ENCODE measurements at places on chromosomes 3 and 15.

DNA sequence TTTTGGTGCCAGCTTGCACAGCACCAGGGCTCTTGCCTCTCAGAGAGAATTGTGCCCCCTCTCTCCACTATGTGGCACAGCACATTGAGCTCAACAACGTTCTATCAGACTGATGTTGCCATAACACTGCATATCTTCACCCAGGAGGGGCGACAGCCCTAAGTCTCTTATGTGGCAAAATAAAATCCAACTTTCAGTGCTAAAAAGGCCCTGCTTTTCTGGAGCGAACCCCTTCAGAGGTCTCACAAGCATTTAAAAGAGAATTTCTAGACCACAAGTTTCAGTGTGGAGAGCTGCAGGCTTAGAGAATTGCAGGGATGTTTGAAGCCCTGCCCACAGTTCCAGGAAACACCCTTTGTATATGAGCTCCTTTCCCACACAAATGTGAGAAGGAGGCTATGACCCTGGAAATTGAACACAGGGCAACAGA, 85.5 kb downstream of the LIPC start:
- DNase-seq, result peak; percentile 16

- peak; percentile 3 for DNase-seq
Measured at GRCh38 chr3:15923640-15924405, 126.0 kb upstream of the ANKRD28 start.

GRCh38 chr15:90873998-90874605, 5.7 kb downstream of the FURIN start:
- peak; percentile 81 for DNase-seq

- no peak for DNase-seq
Measured at GRCh38 chr15:24075420-24076089, 388.4 kb upstream of the NDN start.

- no peak for DNase-seq
Measured at GRCh38 chr3:95289295-95289694, 1226.4 kb downstream of the NSUN3 start.

- DNase-seq, result no peak
Measured at GRCh38 chr3:129927072-129927471, 33.6 kb upstream of the TMCC1 start.

- peak; percentile 69 for DNase-seq
Measured at GRCh38 chr3:6825524-6825923, 35.4 kb upstream of the GRM7 start.

DNA sequence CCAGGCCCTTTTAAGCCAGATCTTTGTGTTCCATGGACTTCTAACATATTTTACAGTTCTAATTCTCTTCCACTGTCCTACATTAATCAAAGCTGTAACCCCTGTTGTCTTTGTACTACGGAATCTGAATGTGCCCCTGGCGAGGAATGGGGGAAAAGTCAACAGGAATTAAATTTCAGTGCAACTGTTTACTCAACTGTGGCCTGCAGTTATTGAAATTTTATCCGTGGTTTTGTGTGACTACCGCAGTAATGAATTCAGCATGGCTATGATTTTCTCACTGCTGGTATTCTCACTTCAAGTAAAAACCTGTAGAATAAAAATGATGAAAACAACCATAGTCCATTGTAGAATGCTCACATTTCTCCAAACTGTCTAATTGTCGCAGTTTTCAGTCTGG, 388.0 kb downstream of the FOXP1 start:
- DNase-seq, result peak; percentile 84

GRCh38 chr3:134810052-134810435, 15.0 kb downstream of the EPHB1 start:
- DNase-seq, result no peak

DNA sequence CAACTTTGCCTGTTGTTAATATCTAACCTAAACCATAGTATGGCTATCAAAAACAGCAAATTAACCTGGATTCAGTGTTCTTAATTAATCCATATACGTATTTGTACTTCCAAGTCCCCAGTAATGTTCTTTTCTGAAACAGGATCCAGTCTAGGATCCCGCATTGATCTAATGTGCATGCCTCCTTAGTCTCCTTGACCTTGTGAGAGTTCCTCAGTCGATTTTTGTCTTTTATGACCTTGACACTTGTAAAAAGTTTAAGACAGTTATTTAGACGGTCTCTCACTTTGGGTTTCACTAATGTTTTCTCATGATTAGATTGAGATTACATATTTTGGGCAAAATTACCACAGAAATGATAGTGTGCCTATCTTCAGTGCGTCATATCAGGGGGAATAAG, 69.4 kb downstream of the TGFBR2 start:
- DNase-seq, result no peak

DNA sequence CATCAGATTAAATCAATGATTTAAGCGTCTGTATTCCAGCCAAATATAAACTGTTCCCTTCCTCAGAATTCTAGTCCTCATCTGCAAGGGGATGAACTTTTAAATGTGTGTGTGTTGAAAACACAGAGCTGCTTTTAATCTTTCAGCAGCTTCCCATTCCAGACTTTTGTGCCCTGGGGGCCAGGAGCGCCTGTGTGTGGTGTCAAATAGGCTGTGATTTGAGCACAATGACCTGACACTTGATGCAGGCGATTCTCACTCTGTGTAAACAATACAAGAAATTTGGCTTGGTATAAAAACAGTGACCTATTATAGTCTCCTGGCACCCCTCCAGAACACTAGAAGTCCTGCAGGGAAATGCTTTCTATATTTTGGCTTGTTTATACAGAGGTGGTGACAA, 274.6 kb upstream of the ROPN1 start:
- peak; percentile 98 for DNase-seq

- DNase-seq, result peak; percentile 94
Measured at GRCh38 chr15:70196372-70197316, 98.9 kb upstream of the TLE3 start.

- no peak for DNase-seq
Measured at GRCh38 chr15:88049506-88049905, 207.0 kb downstream of the NTRK3 start.

DNA sequence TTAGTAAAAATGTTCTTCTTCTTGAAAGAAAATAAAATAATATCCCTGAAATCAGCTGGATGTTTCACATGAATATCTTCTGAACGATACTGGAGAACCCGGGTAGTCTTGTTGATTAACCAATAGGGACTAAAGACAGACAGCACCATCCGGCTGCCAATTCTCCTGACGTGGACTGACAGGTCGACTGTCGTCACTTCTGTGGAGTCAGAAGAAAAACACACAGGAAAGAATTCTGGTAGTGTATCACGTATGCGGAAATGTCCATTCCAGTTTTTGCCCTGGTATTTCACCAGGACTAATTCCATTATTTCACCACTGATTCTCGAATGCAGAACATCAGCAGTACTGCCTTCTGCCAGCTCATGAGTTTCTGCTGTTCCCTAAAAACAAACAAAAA, 144.6 kb downstream of the VPS13C start:
- no peak for DNase-seq

- DNase-seq, result no peak
Measured at GRCh38 chr3:98577178-98577895, 16.1 kb downstream of the CPOX start.

- no peak for DNase-seq
Measured at GRCh38 chr15:95557226-95558046, 773.1 kb upstream of the NR2F2 start.

GRCh38 chr3:40379674-40380306, 7.2 kb upstream of the ENTPD3 start:
- DNase-seq, result no peak

DNA sequence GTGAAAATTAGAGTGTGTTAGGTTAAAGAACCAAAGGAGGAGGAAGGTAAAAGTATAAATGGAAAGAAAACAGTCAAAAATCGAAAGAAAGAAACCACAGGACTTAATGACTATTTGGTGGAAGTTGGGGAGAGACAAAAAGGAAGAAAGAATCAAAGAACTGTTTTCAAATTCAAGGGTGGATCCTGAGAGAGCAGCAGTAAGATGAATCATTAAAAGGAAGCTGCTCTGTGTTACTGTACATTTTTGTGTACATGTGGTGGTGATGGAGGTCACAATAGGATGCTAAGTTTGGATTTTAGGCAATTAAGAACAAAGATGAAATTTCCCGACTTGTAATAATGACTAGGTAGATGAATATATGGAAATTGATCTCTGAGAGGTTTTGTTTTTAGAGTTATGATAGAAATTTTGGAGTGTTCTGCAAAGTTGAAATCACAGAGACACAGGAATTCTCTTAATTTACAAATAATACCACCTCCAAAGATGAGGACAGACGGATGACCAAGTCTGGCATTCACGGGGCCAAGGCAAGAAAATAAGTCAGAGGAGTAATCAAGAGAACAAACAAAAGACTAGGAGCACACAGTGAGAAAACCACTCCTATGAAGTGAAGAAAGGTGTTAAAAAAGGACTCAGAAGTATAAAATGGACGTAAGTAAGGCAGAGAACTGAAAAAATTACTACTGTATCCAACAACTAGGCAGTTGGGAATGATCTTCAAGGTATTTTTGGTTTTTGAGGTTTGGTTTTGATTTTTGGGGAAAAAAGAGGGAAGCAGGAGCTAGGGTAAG, 7.1 kb downstream of the DHX36 start:
- no peak for DNase-seq

DNA sequence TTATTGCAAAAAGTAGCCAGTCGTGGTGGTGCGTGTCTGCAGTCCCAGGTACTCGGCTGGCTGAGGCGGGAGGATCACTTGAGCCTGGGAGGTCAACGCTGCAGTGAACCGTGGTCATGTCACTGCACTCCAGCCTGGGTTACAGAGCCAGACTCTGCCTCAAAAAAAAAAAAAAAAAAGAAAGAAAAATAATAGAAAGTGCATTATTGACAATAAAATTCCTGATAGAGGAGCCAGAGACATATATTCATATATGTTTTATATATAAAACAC, 43.6 kb upstream of the PYDC2 start:
- no peak for DNase-seq

GRCh38 chr15:85583442-85583841, 203.0 kb downstream of the AKAP13 start:
- no peak for DNase-seq

DNA sequence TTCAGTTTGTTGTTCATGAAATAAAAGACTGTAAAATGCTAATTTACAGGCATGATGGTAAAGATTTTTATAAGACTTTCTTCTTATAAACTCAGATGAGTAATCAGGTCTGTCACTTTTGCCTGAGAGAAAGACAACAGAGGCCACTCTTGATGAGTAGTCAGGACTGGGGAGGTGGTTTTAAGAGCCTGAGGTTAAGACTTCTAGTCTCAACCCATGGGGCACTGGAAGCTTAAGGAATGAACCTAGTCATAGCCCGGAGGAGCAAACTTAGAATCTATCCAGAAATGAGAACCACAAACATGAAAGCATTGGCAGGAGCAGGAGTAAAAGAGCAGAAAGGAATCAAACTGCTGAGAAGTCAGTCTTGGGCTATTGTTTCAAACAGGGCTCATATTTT, 846.3 kb upstream of the ARPP21 start:
- no peak for DNase-seq

- no peak for DNase-seq
Measured at GRCh38 chr15:79561982-79562381, 129.8 kb downstream of the MINAR1 start.

DNA sequence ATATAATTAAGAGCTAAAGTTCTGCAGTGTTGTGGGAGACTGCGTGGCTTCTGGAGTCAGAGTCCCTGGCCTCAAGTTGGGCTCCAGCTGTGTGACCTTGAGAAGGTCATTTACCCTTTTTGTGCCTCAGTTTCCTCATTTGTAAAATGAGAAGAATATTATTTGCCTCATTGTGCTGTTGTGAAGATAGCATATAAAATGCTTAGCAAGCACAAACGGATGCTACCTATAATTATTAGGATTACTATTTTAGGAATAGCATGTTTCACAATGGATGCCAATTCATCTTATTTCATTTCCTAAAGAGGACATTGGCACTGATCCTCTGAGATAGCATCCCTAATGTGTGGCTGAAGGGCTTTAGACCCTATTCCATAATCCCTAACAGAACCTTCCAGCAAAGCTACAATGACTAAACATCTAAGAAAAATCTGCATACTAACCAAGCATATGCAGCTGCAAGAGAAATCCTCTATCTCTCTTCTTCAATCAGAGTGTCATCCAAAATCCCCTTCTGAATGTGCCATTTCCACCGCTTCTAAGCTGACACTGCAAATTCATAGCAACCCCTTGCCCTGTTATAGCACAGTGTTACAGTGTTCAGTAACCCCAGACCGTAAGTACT, 148.3 kb downstream of the RBMS3 start:
- no peak for DNase-seq

DNA sequence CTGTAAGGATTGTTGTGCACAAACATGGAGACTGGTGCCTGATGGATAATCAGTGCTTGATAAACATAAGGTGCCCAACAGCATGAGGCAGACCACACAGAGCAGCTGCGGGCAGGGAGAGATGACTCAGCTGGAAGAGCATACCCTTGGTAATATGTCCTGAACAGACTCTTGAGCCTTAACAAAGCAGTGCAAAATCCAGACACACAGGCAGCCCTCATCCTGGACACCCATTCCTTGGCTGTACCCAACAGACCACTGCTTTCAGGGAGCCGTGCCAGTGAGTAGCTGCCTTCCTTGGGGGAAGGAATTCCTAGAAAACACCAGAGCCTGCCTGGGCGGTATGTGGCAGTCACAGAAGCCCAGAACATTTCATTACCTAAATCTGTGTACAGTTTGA, 156.2 kb downstream of the CLSTN2 start:
- DNase-seq, result peak; percentile 9

GRCh38 chr3:114718898-114719210, 425.0 kb downstream of the TIGIT start:
- no peak for DNase-seq

- DNase-seq, result no peak
Measured at GRCh38 chr3:138902171-138902570, 44.8 kb downstream of the FOXL2 start.

- no peak for DNase-seq
Measured at GRCh38 chr3:133881492-133881891, 14.2 kb downstream of the RAB6B start.

GRCh38 chr3:31636049-31636448, 103.3 kb downstream of the STT3B start:
- DNase-seq, result no peak

DNA sequence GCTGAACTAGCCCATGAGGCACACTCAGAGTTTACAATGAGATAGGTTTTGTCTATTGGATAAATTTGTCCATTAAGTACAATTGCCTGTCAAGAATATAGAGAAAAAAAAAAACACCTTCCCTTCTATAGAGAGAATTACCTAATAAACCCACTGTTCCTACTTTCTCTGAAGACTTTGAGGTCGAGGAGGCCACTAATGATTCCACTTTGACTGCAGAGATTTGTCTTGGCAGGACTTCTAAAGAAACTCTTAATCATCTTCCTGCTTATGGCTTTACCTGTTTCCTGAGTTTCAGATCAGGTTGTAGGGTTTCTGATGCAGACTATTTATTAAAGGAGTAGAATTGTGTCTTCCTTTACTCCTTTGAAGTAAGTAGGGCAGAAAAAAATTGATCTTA, 342.4 kb upstream of the KCNMB2 start:
- DNase-seq, result no peak

GRCh38 chr3:12638105-12638504, 25.8 kb downstream of the RAF1 start:
- DNase-seq, result no peak

DNA sequence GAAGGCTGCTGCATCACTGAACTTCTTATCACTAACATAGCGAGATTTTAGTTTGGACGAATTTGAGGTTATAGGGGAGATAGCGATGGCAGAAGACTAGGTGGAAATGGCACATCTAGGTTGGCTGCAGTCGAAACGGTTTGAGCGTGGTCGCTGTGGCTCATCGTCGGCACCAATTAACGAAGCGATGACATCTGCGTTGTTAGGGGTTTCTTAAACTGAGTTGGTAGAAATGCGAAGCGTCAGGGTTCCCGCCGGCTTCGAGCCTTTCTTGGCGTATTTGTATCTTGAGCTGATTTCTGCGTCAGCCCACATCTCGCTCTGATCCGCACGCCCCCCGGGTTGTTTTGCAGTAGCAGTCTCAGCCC, 319 bp downstream of the LNP1 start:
- peak; percentile 68 for DNase-seq
